ENCODE measurements at places on chromosomes 5 and 9. TPM values are rescaled to one million over a fixed set of nuclear protein-coding genes. Genes with fewer than 3 reads are reported as not detected.

- no peaks in the 10 kb centered on the region for H3K4me1 ChIP-seq
- DNase-seq: no peak
- H3K27me3 ChIP-seq: no peaks in the 10 kb centered on the region
- H3K36me3 ChIP-seq: peaks cover 2% of the 10 kb centered on the region
Measured at GRCh38 chr9:5846501-5846921, 13.6 kb upstream of the ERMP1 start.

- H3K27me3 ChIP-seq: peaks cover 56% of the 10 kb centered on the region
- H3K36me3 ChIP-seq: no peaks in the 10 kb centered on the region
- no peak overlapping the region for H3K27ac ChIP-seq
- peak overlapping the region; percentile 41 for H3K4me3 ChIP-seq
- peaks cover 14% of the 10 kb centered on the region for H3K4me1 ChIP-seq
Measured at GRCh38 chr5:173232499-173233346, 2.3 kb downstream of the NKX2-5 start.

GRCh38 chr5:42600441-42600840, 156.2 kb upstream of the CCDC152 start:
- H3K27me3 ChIP-seq: no peaks in the 10 kb centered on the region
- no peak overlapping the region for H3K4me3 ChIP-seq
- peak overlapping the region; percentile 82 for H3K27ac ChIP-seq
- peaks cover 56% of the 10 kb centered on the region for H3K4me1 ChIP-seq

- DNase-seq: no peak
- H3K36me3 ChIP-seq: no peaks in the 10 kb centered on the region
- peaks cover 4% of the 10 kb centered on the region for H3K27me3 ChIP-seq
- H3K4me3 ChIP-seq: no peak overlapping the region
- H3K4me1 ChIP-seq: no peaks in the 10 kb centered on the region
Measured at GRCh38 chr5:174355208-174355612, 309.7 kb downstream of the NSG2 start.

DNA sequence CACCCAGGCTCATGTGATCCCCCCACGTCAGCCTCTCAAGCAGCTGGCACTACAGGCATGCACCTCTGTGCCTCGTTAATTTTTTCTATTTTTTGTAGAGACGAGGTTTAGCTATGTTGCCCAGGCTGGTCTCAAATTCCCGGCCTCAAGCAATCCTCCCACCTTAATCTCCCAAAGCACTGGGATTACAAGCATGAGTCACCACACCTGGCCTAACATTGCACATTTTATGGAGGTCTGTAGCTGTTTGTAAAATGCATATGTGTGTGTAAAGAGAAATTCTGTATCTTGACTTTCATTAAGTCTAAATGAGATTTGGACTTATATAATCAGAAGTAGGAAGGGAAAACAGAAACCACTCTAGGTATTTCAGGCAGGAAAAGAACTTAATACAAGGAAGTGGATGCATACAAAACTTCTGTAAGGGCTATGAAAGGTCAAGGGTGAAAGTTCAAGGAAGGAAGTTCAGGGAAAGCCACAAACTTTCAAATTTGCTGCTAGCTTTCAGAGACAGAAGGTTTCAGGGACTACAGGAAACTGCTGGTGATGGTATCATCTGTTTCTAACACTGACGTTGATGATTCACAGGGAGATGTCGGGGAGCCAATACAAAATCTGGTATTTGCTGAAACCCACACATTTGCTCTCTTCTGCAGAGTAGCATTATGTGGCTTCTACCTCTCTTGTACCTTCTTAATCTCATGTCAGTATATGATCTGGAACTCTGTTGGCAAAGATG, 209.4 kb downstream of the PIK3R1 start:
- DNase-seq: no peak
- H3K36me3 ChIP-seq: no peaks in the 10 kb centered on the region
- no peaks in the 10 kb centered on the region for H3K27me3 ChIP-seq
- no peak overlapping the region for H3K4me3 ChIP-seq

DNA sequence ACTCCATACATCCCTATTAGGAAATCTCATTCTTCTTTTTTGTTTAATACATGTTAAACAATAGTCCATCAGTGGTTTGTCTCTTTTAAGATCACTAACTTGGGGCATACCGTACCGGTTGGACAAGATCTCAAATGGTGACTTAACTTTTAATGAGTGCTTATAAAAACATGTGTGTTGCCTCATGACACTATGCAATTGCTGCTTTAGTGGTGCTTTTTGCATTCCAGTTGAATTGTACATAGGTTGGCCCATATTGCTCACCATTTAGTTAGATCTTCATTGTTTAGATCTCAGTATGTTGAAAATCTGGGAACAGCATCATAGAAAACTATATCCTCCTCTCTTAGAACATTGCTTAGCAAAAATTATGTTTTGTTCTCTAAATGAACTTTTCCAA, 17.8 kb downstream of the C9orf85 start:
- no peaks in the 10 kb centered on the region for H3K36me3 ChIP-seq
- no peak overlapping the region for H3K4me3 ChIP-seq
- H3K27me3 ChIP-seq: no peaks in the 10 kb centered on the region
- no peak overlapping the region for H3K27ac ChIP-seq
- H3K4me1 ChIP-seq: peaks cover 6% of the 10 kb centered on the region

The TMEM174 gene
- not detected for polyA plus RNA-seq

The ARL14EPL gene
- polyA plus RNA-seq: 0.03 TPM

The GFI1B gene
- 0.07 TPM for polyA plus RNA-seq

The LRRTM2 gene
- 0.21 TPM for polyA plus RNA-seq
